ENCODE measurements at places on chromosomes 2 and 18.

- no peak for DNase-seq
Measured at GRCh38 chr2:239029958-239030357, 182.1 kb downstream of the TWIST2 start.

GRCh38 chr18:60446821-60447220 is 74.2 kb upstream of the MC4R start:
- no peak for DNase-seq

- no peak for DNase-seq
Measured at GRCh38 chr18:48167897-48168253, 237.4 kb upstream of the SMAD2 start.

GRCh38 chr2:42098571-42099437 is 51.0 kb downstream of the PKDCC start:
- no peak for DNase-seq

GRCh38 chr2:30239308-30239985 is 8.1 kb downstream of the LBH start:
- DNase-seq = peak; percentile 54

DNA sequence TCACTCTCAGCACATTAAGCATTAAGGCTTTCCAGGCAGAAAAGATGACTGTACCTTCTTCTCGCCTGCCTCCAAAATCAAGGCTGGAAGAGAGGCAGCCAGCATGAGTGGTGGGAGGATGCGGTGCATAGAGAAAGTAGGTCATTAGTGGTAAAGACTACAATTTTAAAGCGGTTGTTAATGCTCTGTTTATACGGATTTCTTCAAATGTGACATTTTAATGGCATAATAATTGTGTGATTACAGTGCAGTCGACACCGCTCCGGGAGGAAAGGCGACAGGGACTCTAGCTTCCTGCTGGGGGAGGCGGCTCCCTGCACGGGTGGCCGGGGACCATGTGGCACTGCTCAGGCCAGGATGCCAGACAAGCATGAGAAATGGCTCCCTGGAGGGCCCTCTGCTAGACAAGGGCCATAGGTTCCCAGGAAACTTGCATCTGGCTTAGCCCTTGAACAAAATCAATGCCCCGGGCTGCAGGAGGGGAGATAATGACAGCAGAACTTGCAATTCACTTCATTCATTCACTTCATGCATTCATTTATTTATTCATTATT is 129.6 kb downstream of the GALNT14 start:
- no peak for DNase-seq

DNA sequence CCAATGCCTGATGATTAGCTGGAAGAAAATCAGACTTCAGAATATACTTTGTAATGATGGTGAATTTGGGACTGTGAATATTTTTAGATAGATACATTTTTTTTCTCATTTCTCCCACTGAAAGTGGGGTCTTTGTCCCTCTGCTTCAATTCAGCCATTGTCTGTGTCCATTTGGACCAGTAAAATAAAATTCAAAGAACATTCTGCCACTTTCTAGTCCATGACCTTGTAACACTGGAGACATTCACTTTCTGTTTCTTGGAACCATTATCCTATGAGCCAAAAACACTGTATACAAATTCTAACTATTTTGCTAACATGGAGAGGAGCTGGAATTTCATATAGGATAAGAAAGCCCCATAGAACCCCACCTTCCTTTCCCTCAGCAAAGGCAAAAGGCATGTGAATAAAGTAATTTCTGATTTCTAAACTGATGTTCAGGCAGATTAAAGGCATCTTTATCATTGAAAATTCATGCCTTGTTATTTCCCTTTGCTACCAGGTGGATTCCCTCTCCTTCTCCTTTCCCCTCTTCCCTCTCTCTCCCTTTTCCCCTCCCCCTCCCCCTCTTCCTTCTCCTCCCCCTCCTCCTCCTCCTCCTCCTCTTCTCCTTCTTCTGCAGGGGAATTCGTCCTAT is 2010.4 kb upstream of the LRRTM1 start:
- no peak for DNase-seq

GRCh38 chr2:9423922-9424272 is 443 bp downstream of the CPSF3 start:
- DNase-seq = peak; percentile 43

DNA sequence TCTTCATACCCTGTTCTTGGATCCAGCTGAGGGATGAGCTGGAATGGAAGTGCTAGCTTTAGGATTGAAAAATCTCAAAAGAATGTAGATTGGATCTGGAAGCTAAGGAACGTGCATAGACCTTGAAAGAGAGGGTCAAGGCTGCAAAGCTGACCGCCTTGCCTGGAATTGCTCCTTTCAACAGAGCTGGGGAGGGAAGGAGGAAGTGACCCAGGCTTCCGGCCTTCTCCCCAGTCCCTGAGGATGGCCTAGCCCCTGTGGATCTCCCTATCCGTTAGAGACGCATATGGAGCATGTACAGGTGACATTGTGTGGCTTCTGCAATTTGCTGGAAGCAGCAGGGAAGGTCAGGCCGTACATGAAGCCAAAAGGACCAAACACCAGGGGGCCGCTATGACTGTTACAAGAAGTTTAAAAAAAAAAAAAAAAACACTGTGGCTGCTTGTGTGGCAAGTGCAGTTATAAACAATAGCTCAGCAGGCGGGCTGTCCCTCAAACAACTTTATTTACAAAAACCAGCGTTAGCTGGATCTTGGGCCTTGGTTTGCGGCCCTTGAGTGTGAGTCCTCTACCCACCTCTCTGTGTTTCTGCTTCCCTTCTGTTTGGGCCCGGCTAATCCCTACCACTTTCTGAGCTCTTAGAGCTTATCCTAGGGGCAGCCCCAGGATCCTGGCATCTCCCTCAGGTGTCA is 227.6 kb downstream of the SEPTIN10 start:
- no peak for DNase-seq

GRCh38 chr2:128284037-128284441 is 34.6 kb downstream of the HS6ST1 start:
- DNase-seq = no peak

DNA sequence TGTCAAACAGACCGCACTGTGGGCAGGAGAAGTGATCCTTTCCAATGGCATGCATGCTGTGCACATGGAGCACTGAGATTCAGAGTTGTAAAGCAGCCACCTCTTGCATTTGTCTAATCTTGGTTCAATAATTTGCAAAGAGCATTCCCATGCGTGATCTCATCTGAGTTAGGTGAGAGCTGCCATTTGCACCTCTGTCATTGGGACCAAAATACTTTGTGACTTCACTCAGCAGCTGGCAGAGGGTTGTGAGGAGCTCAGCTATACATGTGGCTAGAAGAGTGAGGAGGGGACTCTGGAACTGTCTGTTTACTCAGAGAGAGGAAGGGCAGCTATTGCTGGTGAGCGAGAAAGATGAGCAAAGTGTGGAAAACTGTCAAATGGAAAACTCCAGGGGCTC is 265.1 kb upstream of the TNP1 start:
- DNase-seq = no peak

- no peak for DNase-seq
Measured at GRCh38 chr2:19839438-19839837, 62.3 kb downstream of the TTC32 start.

DNA sequence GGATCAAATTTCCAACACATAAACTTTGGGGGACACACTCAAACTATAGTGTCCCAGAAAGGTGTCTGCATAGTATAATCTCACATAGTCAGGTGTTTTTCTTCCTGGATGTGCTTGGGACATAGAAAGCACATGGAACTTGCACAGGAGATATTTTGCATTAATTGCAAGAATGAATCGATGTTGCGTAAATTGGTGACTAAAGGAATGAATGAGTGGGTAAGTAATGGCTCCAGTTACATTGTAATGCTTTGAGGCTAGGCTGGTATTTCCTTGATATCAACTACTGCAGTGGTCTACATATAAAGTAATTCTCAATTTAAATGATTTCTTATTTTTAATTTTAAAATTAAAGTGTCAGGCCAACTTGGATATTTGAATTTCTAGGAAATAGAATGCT is 53.4 kb downstream of the SH3RF3 start:
- DNase-seq = peak; percentile 45

GRCh38 chr2:147214914-147215313 is 629.9 kb upstream of the ACVR2A start:
- DNase-seq = no peak

GRCh38 chr18:46636040-46636630 is 20.9 kb downstream of the LOXHD1 start:
- DNase-seq = no peak

DNA sequence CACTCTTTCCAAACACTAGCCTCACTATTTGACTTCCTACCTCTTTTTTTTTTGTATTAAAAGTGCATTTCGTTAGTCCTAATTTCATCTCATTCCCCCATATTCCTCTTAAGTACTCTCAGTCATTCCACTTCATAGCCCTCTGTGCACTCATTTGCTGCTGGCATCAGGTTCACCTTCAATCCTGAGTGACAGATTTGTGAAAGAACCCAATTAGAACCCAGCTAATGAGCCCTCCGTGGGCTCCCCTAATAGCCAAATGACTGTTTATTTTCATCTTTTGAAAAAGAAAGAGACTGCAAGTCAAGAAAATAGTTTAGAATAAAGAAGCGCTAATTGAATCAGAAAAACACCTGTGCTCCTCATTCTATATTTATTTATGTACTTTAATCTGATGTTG is 512.1 kb upstream of the LRATD1 start:
- no peak for DNase-seq

- DNase-seq = peak; percentile 94
Measured at GRCh38 chr18:68840554-68841263, 42.8 kb downstream of the CCDC102B start.

GRCh38 chr2:105175231-105175630 is 66.3 kb upstream of the GPR45 start:
- no peak for DNase-seq

All from ELR (cell line).